RWPE1 (cell line): ENCODE measurements at places on chromosomes 11 and 22.

DNA sequence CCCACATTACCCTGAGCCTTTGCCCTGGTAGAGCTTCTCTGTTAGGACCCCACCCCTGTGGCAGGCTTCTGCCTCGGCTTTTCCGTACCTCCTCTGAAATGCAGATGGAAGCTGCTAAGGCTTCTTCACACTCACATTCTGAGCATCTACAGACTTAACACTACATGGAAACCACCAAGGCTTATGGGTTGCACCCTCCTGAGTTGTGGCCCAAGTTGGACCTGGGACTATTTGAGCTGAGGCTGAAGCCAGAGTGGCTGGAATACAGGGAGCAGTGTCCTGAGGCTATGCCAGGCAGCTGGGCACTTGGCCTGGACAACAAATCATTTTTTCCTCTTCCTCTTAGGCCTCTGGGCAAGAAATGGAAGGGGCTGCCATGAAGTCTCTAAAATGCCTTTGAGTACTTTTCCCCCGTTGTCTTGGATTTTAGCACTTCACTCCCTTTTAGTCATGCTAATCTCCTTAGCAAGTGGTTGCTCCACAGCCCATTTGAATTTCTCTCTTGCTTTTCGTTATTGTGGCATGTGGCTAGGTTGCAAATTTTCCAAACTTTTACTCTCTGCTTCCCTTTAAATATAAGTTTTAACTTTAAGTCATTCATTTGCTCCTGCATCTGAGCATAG, 114.8 kb upstream of the FIBIN start:
- DNase-seq = no peak

GRCh38 chr11:133889893-133890292, 44.6 kb upstream of the SPATA19 start:
- no peak for DNase-seq

DNA sequence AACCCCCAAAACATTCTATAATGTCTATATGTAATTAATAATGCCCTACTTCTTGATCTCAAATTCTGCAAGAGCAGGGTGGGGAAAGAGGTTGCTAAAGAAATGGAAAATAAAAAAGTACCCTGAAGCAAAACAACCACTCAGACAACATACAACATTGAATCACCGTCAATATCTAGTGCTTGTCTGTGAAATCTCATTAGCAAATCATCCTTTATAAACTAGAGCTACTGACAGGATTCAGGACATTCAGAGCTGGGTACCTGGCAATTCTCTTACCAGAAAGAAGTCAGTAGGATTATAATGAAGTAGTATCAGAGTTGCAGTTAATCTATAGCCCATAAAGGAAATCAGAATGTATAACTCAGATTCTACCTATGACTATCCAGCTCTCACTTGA, 143.2 kb downstream of the CADM1 start:
- no peak for DNase-seq

DNA sequence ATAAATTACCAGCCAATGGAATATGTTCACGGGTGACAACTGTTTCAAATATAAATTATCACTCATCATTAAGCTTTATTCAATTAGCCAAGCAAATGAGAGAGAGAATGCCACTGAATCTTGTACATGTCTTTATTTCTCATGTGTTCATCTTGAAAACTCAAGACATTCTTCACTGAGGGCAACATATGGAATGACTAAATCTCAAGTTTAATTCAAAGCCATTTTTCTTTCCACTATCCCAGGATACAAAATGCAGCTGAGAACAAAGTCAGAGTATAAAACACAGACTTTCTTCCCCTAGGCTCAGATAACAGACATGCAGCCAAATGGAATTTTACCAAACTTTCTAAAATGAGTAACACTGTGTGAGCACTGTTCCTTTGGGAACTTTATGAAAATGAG, 12.1 kb upstream of the BBOX1 start:
- no peak for DNase-seq

- DNase-seq = peak; percentile 27
Observed at GRCh38 chr11:125123947-125124617, 12.7 kb upstream of the TMEM218 start.

GRCh38 chr11:64556044-64556720, 34.8 kb upstream of the SLC22A12 start:
- no peak for DNase-seq

- DNase-seq = no peak
Observed at GRCh38 chr11:66888282-66888681, 31.4 kb downstream of the LRFN4 start.

DNA sequence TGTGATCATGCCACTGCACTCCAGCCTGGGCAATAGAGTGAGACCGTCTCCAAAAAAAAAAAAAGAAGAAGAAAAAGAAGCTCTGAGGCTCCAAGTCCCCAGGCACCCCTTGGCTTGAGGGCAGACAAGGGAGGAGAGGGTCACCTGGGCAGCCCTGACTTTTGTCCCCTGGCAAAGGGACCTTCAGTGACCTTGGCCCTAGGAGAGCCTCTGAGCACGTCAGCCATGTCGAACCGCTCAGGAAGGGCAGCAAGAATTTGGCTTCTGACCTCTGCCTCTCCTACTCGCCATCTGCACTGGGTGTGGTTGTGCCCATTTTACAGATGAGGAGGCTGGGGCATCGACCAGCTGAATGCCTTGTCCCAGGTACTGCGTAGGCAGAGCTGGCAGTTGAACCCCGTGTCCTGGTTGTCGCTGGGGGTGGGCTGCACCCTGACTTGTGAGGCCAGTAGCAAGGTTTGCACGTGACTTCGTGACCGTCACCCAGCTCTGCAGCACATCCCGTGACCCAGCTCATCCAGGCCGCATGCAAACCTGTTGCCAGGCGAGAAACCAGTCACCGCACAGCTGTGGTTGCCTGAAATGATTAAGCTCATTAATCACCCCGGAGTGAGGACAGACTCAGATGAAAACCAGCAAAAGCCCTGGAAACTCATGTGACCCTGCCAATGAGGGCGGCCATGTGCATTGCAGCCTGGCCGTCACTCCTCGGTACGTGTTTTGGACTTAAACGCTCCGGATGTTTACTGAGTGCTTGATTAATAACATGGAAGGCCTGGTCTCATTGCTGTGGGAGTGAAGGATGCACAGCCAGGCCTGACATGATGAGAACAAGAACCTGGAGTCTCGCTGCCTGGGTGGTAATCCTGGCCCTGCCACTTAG, 47.7 kb upstream of the PPP6R3 start:
- DNase-seq = no peak

- no peak for DNase-seq
Observed at GRCh38 chr22:21727768-21728167, 7.8 kb downstream of the YPEL1 start.

- no peak for DNase-seq
Observed at GRCh38 chr11:10349806-10350205, 44.9 kb downstream of the ADM start.

DNA sequence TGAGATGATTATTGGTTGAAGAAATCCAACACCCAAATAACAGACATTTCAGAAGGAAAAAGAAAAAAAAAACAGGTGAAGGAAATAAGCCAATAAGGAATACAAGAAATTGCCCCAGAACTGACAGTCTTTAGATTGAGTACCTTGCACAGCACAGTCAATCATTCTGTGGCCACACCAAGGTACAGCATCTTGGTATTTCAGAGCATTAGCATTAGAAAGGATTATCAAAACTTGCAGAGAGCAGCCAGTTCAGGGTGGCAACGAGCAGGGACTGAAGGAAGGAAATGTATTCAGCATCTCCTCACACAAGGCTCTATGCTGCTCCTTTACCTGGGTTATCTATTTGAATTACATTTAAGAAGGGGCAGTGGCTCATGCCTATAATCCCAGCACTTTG, 2.1 kb downstream of the ADA2 start:
- DNase-seq = no peak

DNA sequence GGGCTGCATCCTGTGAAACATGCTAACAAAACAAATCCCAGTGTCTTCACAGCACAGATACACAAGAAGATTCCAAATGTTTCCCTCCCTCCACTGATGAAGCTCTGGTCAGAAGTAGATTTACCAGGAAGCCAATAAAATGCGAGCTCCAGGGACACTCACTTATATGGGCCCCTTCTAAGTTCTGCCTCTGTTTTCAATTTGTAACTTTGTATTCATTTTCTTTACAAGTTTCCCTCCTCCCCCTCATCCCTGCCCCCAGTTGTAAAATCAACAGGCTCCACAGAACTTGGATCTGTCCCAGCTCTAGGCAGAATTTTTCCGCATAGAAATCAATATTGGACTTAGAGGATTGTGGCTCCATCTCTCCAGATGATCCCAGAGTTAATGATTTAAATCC, 48.1 kb upstream of the ME3 start:
- no peak for DNase-seq

DNA sequence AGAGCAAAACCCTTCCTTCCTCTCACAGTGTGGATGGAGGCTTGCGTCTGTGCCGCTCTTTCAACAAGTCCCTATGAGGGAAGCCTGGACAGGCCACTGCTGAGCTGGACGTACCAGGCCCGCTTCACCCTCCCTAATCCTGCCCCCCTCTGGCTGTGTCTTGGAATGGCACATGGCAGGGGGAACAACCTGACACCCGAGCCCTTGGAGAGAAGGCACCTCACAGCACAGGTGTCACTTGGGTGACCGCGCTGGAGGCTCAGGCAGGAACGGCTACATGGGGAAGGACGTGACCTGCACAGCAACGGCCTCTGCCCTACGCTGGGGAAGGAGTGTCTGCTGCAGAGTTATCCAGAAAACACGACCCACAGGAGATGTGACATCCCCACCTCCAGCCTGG, 11.0 kb downstream of the CARS1 start:
- DNase-seq = no peak

DNA sequence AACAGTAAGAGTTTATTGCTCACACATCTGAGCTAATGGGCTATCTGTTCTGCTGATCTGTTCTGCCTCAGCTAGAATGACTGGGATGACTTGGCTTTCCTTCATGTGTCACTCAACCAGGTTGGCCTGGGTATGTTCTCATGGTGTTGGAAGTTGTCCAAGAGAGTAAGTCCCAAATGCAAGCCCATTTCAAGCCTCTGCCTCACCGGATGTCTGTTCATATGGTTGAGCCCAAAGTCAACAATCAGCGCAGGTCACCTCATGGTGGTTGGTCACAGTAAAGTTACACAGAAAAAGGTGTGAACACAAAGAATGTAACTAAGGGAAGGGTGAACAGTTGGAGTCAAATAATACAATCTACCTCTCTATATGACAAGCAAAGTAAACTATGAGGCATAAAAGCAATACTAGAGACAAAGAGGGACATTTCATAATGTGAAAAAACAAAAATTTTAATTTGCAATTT, 1.9 kb downstream of the GDPD4 start:
- peak; percentile 86 for DNase-seq

DNA sequence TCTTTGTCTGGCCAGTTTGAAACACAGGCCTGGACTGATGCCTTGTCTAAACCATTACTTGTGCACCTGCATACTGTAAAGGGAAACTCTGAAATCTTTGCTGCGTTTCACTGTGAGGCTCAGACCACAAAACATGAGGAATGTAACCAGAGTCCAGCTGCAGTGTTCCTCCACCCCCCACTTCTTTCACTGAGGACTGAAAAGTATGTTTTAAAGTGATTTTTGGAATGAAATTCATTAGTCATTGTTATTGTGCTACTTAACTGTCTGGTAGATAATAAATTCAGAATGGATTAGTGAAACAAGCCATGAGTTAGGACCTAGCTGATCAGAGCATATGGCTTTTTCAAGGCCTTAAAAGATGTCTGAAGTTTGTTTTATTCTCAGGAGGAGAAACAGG, 181.2 kb downstream of the WNT11 start:
- no peak for DNase-seq

DNA sequence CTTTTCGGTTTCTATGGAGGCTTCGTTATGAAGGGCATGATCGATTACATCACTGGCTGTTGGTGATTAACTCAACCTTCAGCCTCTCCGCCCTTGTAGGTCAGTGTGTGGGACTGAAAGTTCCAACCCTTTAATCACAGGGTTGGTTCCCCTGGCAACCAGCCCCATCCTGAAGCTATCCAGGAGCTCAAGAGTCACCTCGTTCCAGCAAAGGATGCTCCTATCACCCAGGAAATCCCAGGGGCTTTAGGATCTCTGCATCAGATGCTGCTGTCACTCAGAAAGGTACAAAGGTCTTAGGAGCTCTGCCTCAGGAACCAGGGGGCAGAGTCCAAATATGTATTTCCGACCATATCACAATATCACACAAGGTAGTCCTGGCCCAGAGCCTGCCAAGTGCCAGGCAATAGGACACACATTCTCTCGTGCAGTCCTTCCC, 123.5 kb upstream of the PARVA start:
- no peak for DNase-seq

- DNase-seq = no peak
Observed at GRCh38 chr11:128968916-128969315, 26.2 kb upstream of the TP53AIP1 start.

DNA sequence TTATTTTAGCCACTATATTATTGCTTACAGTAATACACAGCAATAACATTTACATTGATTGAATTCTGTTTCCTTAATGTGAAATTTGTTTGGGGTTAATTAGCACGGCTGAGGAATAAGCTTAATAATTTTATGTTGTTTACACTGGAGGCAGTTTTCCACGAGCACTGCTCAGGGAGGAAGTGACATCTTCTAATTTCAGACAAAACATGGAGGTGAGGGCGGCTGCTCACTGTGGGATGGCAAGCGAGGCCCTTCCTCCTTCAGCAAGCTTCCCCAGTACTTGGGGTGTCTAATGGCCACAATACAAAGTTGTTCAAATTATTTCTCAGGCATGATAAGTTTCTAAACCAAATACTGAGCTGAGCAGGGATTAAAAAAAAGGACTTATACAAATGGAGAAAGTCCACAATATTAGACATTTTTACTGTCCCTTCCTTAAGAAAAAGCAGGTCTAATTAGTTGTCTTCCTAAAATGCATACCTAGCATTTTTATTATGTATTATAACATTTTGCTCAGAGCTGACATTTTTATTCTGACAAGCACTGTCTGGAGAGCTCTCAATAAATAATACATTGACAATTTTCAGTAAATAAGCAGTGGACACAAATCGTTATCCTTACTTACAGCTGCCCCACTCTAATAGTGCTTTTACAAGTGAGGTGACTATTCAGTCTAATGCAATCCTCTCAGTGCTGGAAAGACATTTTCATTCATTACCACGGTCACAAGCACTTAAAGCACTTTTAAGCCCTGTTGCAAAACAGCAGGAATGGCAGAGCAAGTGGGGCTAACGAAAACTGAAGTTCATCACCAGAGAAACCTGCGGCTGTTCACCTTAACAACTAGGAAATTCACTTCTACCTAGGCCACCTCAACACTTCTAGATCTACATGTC, 56.2 kb downstream of the SOX6 start:
- no peak for DNase-seq
